AG04449 (cell line): ENCODE measurements at places on chromosomes 16 and 17.

- DNase-seq: no peak
Measured at GRCh38 chr16:68992521-68992920, 112.9 kb upstream of the HAS3 start.

GRCh38 chr16:1984347-1985225 is 593 bp downstream of the GFER start:
- DNase-seq: no peak

- DNase-seq: no peak
Measured at GRCh38 chr17:48574505-48575065, 3.6 kb downstream of the HOXB4 start.

DNA sequence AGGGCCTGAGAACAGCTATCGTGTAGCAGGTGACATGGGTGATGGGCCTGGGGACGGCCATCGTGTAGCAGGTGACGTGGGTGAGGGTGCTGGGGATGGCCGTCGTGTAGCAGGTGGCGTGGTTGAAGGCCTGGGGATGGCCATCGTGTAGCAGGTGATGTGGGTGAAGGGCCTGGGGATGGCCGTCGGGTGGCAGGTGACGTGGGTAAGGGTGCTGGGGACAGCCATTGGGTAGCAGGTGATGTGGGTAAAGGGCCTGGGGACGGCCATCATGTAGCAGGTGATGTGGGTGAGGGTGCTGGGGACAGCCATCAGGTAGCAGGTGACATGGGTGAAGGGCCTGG is 15.5 kb downstream of the TPSD1 start:
- DNase-seq: no peak

DNA sequence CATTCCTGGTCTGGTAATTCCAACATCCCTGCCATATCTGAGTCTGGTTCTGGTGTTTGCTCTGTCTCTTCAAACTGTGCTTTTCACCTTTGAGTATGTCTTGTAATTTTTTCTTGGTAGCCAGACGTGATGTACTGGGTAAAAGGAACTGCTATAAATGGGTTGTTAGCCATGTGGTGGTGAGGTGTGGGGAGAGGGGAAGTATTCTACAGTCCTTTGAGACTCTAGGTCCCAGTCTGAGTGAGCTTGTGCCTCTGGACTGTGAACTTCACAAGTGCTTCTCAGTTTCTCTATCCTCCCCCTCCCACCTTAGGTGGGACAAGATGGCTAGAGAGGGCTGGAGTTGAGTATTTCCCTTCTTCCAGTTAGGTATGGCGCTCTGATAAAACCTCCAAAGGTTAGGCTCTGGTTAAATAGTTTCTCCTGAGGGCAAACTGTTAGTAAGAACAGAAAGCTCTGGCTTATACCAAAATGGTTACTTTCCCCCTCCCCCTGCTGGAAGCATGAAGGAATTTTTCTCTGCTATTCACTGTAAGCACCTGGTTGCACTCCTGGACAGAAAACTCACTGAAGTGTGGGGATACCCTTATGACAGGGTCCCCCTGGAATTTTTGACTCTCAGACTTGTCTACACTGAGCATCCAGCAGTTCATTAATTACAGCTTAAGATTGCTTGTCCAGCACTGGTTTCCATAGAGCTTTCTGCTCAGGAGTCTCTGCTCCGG is 87.8 kb downstream of the MARCHF10 start:
- DNase-seq: no peak

DNA sequence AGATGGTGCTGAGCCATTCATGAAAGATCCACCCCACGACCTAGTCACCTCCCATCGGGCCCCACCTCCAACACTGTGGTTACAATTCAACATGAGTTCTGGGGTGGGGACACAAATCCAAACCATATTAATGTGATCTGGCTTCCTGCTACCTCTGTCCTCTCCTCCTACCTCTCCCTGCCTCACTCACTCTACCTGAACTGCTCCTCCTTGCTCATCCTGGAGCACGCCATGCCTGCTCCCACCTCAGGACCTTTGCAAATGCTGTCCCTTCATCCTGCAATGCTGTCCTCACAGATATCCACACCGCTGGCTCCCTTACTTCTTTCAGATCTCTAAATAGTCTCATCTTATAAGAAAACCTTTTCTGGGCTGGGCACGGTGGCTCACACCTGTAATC is 10.8 kb upstream of the SLC13A5 start:
- DNase-seq: no peak

GRCh38 chr16:69865701-69866100 is 85.4 kb upstream of the CLEC18A start:
- DNase-seq: no peak

DNA sequence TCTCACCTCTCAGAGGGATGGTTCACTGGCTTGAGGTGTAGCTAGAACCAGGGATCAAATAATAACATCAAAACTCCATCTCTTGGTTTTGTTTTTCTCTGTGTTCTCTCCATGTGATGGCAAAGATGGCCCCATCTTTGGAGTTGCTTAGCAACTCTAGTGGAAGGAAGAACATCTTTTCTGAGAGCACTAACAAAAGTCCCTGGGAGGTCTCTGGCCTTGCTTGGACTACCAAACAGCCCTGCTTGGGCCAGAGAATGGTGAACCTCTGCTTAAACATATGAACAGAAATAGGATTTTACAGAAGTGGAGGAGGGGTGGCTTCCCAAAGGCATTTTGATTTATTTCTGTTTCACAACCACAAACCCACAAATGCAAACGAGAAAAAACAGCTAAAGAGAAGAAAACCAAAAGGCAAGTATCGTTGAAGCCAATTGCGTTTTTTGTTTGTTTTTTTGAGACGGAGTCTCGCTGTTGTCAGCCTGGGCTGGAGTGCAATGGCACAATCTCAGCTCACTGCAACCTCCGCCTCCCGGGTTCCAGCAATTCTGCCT is 13.2 kb downstream of the GABARAPL2 start:
- no peak for DNase-seq

DNA sequence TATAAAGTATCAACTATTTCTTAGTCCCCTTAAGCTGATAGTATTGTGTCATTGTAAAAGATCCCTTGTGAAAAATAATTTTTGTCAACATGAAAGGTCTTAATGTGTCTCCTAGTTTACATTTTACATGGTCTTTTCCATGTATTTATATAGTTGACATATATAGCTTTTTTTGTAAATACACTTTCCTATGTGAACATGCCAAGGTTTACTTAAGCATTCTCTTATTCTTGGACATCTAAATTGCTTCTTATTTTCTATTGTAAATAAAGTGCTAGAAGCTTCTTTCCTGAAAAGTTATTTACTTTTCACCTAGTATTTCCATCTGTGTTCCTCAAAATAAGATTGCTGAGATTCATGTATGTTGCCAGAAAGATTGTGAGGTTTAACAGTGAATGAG is 29.3 kb downstream of the TENT4B start:
- no peak for DNase-seq

GRCh38 chr16:70605283-70605657 is 41.1 kb upstream of the IL34 start:
- DNase-seq: no peak

DNA sequence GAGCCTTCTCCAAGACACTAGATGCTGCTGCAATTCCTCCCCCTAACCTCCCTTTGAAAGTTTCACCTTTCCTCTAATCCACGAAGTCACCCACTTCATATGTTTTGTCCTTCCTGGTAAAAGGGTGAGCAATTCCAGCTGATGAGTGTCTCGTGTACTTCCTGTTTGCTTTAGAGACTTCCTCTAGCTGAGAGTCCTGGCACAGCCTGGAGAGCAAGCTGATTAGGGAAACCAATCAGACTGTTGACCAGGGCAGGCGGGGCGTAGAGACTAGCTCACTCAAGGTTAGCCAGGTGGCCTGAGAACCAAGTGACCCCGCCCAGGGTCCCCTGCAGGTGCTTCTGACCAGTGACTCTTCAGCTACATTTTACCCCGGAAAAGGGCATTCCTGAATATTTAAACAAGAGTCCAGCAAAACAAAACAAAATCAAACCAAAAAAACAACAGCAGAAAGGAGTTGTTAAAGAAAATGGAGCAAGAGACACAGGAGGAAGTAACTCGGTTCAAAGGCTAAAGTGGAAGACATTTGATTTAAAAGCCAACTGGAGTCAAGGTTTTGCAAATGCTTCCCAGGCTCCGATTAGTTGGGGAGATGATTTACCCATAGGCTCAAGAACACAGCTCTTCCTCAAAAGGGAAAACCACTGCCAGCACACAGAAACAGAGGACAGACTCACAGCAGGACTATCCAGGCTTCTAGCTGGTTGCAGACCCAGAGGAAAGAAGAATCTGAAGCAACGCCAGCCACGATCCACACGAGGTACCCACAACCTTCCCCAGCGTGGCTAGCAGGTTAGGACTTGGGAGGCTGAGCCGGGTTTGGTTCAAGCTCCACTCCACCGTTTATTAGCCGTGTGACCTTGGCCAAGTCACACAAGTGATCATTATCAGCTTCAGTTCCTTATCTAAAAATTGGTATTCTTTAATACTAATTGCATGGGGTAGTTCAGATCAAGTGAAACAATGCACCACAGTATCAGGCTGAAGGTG is 13.4 kb downstream of the HSPB9 start:
- no peak for DNase-seq

- DNase-seq: no peak
Measured at GRCh38 chr17:41544491-41544892, 16.4 kb upstream of the KRT19 start.
